T follicular helper cell (primary cell): ENCODE measurements at places on chromosomes 12 and 14.
A peak's percentile ranks its signal among the peaks of the same experiment; 100 is the strongest.

DNA sequence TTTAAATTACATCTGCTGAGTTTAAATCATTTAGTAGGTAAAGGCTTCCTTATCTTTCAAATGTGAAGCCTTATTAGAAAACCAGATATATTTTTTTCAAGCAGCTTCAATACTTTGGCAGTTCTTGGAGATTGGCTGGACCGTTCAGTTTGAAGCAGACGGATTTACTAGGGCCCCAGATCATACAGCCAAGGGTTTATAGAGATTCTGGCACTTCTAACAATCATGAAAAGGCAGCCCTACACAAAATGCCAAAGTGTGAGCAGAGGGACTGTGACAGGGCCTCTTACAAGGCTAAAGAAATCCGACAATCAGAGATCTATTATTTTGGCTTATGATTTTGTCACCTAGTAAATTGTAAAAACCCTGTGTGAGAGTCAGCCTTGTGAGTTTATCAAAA lies 162.8 kb upstream of the SLC38A2 start:
- no peak for DNase-seq

GRCh38 chr12:1795221-1795784 lies 25.1 kb upstream of the LRTM2 start:
- DNase-seq = no peak

- DNase-seq = peak; percentile 9
Measured at GRCh38 chr12:40224439-40225291, at the start of gene LRRK2. Gene LRRK2, plus strand, starts transcription at chr12:40224997. Its CDS starts 135 bp downstream, at chr12:40225132.

DNA sequence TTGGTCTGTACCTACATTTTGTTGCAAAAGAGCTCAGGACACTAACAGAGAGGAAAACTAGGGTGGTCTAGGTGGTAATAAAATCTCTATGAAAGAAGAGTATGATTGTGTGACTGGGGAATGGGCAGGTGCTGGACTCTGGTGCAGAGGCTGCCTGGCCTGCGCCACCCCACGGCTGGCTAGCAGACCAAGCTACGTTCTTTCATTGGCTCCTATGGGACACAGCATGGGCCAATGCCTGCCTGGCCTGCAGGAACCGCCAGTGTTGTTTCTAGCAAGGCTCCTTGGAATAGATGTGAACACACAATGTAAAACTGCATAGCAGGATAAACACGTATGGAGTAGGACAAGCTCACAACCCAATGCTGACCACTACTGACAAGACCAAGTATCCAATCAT lies 51.7 kb upstream of the CORO1C start:
- DNase-seq = no peak

DNA sequence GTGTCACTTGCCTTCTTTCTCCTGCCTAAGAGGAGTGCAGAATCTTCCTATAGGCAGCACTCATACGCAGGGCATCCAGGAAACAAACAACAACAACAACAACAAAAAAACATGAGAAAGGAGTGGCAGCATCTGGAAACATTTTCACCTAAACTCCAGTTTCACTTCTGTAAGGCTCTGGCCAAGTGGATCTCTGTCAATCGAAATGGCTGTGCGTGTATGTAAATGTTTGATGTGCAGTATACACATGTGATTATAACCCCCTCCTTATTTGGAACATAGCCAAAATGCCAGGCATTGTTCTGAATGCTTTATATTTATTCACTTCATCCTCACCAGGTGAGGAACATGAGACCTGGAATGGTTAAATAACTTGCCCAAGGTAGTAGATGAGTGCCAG lies 76.8 kb downstream of the COX16 start:
- DNase-seq = no peak

- no peak for DNase-seq
Measured at GRCh38 chr14:55332654-55333570, 61.7 kb downstream of the FBXO34 start.

DNA sequence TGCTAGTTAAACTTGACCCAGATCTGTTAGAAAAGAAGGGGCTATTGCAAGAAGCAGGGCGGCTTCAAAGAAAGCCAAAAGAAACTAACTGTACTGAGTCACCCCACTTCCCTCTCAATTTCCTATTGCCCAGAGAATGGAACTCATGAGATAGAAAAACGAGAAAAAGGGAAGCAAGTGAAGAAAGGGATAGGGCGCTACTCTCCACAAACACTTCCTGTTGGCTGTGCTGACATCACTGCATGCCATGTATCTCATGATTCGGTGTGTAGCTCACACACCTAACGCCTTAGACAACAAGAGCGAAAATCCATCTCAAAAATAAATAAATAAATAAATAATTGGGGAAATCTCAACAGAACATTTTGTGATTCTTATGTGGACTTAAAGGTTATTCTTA lies 13.0 kb upstream of the P2RX4 start:
- DNase-seq = no peak

- DNase-seq = peak; percentile 68
Measured at GRCh38 chr14:73825551-73826188, 26.0 kb upstream of the PTGR2 start.

- no peak for DNase-seq
Measured at GRCh38 chr14:38762426-38762825, 340.6 kb downstream of the SEC23A start.

- peak; percentile 74 for DNase-seq
Measured at GRCh38 chr12:9741726-9742125, 8.8 kb upstream of the CLECL1 start.
